ENCODE measurements at places on chromosomes 3 and 15.

DNA sequence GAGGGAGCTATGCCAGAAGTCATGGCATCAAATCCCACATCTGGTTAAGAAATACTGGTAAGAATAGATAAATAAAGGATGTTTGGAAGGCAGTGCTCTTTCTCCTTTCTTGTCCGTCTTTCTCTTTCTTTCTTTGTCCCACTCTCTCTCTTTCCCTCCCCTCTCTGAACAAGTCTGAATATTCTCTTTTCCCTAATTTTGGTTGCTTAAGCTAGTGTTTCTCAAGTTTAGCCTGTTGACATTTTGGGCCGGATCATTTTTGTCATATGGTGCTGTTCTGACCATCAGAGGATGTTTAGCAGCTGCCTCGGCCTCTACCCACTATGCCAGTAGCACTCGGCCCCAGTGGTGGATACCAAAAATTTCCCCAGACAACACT, 405.3 kb upstream of the C2CD4B start:
- DNase-seq, result no peak

DNA sequence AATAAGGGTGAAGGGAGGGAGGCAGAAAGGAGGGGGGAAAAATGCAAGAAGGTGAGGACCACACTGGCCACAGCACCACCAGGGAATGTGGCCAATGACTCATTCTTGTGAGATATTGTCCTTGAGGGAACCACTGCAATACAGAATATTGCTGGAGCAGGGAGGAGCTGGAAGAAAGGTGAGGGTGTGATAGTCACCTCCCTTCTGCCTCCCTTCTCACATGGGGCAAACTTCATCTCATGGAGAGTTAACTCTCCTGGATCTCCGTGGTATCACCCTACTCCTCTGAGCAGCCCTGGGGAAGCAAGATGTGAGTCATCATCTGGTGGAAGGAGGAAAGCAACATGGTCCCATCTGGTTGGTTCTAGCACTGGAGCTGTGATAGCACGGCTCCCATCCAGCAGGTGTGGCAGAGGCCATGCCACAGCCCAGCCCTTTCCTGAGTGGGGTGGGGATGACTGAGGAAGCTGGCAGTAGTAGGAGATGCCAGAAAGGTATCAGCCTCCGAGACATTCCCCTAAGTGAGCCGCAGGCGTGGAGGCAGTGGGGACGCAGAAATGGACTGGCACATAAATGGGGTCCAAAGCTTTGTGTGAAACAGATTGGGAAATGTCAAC, 115.9 kb upstream of the LPP start:
- DNase-seq, result no peak

GRCh38 chr15:40283615-40284300, 894 bp upstream of the ANKRD63 start:
- no peak for DNase-seq

DNA sequence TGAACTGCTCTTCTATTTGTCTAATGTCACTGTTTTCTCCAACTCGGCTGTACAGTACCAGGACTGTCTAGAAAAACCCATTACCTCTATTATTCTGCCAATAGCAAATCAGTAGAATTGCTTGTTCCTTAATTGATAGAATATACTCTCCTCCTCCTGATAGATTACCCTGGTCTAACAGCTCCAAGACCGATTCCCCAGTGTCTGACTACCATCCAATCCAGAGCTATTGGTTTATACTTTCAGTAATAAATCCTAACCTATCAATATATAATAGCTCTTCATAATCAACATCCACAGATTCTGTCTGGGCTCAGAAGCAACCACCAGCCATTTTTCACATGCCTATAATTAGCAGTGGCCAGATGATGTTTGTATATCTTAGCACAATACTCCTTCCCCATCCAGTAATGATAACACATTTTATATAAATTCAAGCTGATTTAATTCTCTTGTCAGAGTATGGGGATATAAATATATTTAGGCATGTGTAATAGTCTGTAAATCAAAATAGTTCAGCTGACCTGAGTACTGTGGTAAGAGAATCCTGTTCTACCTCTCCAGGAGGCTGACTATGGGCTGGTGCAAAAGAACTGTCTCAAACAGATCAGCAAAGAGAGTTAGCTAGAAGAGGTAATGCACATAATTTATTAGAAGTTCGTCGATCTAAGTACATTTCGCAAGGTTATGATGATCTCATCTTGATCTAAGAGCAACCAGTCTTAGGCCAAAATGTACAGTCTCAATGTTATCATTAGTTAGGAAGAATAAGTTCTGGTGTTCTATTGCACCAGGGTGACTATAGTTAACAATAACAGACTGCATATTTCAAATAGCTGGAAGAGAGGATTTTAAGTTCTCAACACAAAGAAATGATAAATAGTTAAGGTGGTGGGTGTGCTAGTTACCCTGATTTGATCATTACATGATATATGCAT, 193.4 kb downstream of the SHOX2 start:
- no peak for DNase-seq

DNA sequence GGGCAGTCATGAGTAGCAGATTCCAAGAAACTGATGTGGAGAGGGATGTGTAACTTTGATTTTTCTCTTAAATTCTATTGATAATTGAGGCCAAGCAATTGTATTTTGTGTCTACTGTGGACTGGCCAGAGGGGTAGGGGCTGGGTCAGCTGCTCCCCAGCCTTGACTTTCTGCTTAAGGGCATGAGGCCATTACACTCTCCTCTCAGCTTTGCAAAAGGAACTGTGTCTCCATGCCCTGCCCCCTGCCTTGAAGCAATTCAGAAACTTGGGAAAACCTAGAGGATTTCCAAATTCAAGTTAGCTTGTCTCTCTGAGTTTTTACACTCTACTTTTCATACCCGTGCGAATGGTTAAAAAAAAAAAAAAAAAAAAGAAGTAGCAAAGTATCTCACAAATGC, 38.6 kb downstream of the ONECUT1 start:
- no peak for DNase-seq

DNA sequence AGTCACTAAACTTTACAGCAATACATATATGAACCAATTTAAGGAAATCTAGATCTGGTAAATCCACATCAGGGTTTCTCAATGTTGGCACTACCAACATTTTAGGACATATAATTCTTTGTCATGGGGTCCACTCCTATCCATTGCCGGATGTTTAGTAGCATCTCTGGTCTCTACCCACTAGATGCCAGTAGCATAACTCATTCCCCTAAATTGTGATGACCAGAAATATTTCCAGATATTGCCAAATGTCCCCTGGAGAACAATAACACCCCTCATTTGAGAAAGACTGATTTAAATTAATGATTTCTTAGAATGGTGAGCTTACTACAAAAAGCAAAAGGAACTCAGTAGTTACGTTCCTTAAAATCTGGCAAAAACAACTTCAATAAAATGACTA, 23.1 kb upstream of the ANKRD28 start:
- DNase-seq, result no peak

- peak; percentile 85 for DNase-seq
These were observed 371.7 kb upstream of the GBE1 start for GRCh38 chr3:82133070-82133606.

DNA sequence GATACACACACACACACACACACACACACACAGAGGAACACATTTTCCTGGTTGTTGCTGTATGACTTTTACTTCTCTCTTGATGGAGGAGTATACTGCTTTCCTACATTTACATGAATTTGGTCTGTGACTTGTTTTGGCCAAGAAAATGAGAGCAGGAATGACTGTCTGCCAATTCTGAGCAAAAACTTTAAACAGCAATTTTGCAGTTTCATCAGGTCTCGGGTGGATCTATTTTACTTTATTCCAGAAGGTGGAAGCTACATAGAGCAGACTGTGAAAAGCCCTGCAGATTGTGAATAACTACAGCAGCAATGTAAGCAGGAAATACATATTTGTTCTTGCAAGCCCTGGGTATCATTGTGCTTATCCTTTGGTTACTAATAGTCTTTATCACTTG, 1350.0 kb upstream of the EPHA6 start:
- DNase-seq, result no peak

DNA sequence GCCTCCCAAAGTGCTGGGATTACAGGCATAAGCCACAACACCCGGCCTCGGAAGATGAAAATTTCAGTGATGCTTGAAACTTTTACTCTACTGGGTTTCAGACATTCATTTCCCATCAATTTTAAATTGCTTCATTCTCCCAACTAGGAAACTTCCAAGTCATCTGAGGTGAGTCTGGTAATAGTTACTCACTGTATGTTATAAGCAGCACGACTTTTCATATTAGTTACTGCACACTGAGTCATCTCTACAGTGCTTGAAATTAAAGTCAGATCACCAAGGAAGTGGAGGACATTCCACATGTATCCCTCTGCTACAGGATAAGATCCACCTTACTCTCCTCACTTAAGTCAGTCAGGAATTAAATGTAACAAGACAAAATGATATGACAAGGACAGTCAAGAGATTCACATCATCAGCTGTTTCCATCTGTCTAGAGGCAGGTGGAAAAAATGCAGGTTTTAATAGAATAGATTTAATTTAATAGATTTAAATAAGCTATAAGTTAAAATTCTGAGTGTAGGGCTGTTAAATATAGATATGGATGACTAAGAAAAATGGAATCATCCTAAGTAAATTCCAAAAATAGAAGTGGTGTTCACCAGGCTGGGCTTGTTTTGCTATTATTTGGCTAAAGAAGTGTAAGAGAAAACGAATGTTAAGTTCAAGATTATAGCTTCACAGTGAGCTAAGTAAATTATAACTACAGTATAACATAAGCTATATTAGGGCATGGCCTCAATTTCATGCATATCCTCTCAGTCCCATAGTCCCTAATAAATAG, 104.4 kb downstream of the TMCO5A start:
- DNase-seq, result no peak

DNA sequence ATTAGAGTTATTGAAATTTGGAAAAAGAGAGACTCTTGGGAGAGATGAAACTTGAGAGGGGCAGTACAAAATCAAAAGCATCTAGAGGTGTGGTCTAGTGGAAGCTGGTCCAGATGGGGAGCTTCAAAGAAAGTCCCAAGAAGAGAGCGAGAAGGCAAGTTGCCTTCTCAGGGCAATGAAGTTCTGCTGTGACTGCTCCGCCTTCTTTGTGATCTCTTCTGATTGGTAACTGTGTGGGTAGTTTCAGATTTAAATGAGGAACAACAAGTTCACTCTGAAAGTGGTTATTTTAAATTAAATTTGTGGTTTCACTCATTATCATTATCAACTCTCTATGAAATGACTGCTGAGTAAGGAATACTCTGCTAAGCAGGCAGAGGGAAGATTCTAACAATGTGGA, 233.3 kb downstream of the NLGN1 start:
- no peak for DNase-seq

GRCh38 chr3:4824926-4825325, 154.3 kb upstream of the BHLHE40 start:
- DNase-seq, result peak; percentile 45

- DNase-seq, result no peak
These were observed 12.4 kb downstream of the KLF13 start for GRCh38 chr15:31338879-31339557.

- DNase-seq, result no peak
These were observed 192.6 kb upstream of the PROK2 start for GRCh38 chr3:71977525-71977924.

DNA sequence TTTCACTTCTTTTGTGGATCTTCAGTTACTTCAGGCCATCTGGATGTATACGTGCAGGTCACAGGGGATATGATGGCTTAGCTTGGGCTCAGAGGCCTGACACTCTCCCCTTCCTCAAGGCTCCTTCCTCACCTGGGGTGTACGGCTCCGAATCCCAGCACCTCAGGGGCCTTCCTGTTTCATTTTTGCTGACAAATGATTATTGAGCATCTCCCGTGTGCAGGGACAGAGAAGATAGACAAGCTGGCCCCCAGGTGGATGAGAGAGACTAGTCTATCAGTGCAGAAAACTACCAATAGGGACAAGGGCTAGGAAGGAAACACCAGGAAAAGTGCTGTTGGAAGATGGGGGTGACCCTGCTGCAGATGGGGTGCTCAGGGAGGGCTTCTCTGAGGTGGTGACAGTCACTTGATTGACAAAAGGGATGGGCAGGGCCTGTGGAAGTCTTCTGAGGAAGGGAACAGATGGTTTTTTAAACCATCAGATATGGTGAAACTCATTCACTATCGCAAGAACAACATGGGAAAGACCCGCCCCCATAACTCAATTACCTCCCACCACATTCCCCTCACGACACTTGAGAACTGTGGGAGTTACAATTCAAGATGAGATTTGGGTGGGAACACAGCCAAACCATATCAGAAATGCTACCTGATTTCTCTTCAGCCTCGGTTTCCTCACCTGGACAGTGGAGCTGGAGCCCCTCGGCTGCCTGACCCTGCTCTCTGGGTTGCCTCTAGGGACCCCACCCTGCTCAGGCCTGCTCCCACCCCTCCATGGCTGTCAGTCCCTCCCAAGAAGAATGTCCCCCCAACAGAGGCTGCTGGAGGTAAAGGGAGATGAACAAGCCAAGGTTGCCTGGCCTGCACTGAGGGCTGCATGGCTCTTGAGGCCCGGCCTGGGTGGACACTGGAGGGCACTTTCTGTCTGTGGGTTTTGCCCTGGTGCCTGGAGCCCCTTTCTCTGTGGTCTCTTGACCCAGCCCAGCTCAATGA, 37.2 kb upstream of the ACAD9 start:
- peak; percentile 34 for DNase-seq

DNA sequence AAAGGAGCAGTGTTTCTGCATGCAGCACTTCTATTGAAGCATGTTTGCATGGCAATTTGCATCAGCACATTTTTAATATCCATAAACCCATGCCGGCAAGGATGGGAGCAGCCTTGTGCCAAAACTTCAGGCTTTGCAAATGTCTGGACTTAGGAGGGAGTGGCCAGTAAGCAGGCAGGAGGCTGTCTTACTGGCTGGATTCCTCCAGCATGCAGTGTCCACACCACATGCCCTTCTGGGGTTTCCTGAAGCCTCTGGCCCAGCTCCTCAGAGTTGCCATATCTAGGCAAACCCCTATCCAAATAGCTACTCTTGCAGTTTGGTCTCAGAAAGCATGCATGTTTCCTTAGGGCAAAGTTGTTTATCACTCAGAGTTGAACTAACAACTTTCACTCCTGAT, 139.1 kb upstream of the MRPS22 start:
- no peak for DNase-seq

DNA sequence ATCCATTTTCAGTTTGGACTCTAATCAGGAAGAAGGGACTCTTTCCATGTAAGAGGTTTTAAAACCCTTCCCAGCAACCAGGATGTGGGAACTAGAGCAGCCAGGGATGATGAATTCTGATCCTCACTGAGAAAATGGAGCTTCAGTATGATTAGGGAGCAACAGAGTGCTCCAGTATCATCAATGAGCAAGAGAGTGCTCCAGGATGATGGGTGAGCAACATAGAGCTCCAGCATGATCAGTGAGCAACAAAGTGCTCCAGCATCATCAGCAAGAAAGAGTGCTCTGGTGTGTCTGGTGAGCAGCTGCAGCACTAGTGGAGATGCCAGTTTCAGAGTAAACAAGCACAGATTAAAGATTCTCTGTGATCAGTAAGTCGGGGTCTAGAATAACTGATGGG, 106.4 kb upstream of the LPP start:
- DNase-seq, result no peak

GRCh38 chr15:67531379-67531914, 10.5 kb downstream of the C15orf61 start:
- peak; percentile 25 for DNase-seq

DNA sequence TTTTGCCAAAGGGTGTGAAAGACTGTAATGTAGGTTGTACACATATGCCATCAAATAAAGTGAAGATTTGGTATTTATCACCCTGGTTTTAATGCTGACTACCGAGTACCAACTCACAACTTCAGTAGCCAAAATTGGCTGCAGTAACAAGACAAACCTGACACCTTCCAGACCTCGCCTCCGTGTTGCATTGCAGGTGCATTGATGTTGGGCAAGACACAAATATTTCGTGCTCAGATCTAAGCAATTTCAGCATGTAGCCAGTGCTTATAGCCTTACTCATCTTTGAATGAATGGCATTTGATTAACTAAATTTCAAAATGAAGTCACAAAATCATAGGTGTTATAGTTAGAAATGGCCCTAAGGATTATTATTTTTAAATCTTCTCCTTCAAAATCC, 400.2 kb downstream of the SOX2 start:
- DNase-seq, result no peak

All from hematopoietic multipotent progenitor cell treated with erythropoietin and hydrocortisone succinate and interleukin-3 and kit ligand, for 6 days (in vitro differentiated cells).